Stimulated activated CD4-positive, alpha-beta T cell treated with anti-CD3 and anti-CD28 coated beads, Interleukin-4, amount 100 ng/mL, for 24 hours (primary cell): ENCODE measurements at places on chromosomes 1 and 21.

GRCh38 chr1:109252893-109253802 is 3.8 kb downstream of the CELSR2 start:
- DNase-seq, result no peak

DNA sequence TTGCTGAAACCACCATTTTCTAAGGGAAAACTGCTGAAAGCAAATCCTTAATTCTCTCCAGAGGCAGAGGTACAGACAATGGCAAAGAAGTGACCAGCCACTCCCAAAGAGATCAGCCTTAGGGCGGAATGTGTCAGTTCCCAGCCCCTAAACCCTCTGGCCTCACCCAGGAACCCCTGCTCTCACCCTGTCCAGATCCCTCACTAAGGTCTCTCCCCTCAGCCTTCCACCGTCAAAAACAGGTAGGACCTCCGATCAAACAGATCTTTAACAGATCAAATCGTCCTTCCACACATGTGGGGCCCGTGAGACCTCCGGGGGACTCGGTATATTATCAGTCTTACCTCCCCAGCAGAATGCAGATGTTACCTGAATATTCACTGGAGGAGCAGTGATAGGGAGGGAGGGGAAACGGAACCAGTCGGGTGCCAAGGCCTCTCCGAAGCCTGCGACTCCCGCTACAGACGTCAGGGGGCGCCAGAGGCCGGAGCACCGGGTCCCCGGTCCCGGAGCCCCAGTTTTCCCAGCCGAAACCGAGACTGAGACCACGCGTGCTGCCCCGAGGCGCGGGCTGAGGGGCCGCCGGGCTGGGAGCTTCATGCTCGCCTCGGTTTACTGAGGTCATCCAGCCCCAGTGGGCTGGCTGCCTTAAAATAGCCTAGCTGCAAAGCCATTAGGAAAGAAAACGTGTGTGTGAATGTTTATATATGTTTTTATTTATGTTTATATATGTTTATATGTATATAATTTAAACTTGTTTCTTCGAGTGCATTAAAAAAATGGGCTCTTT is 23.6 kb downstream of the GPA33 start:
- DNase-seq, result peak; percentile 82

DNA sequence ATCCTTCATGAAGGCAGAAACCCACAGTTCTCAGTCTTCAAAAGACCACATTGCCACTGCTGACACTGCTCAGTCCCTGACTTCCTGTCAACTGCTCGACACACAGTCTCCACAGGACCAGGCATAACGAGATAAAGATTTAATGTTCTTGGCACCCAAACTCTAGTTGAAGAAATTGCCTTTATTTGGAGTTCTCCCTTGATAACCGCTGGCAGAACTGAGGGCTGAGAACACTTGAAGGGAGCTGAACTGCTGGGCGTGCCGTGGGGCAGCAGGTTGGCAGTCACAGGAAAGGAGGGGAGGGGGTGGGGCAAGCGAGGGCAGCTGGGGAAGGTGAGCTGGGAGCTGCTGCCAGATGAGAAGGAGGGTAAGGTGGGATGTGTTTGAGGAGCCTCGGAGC is 15.9 kb downstream of the HENMT1 start:
- DNase-seq, result peak; percentile 31

GRCh38 chr1:16155537-16156410 is at the start of gene EPHA2:
Gene EPHA2, minus strand, starts transcription at chr1:16156069. Its CDS starts 137 bp downstream, at chr1:16155932.
- no peak for DNase-seq

- no peak for DNase-seq
Observed at GRCh38 chr1:68270951-68271350, 38.6 kb upstream of the WLS start.

GRCh38 chr21:19013916-19014315 is 610.3 kb upstream of the TMPRSS15 start:
- no peak for DNase-seq

GRCh38 chr1:27496604-27497155 is 6.7 kb upstream of the WASF2 start:
- no peak for DNase-seq

- DNase-seq, result no peak
Observed at GRCh38 chr1:5905436-5905835, 86.8 kb downstream of the NPHP4 start.
